ENCODE measurements at places on chromosomes 11 and 22.

GRCh38 chr11:72287293-72287692, 43.3 kb upstream of the PHOX2A start:
- DNase-seq = no peak

- no peak for DNase-seq
Measured at GRCh38 chr11:80958361-80958760, 1517.5 kb upstream of the TENM4 start.

GRCh38 chr11:118155776-118156530, 3.3 kb upstream of the SCN4B start:
- DNase-seq = no peak

- no peak for DNase-seq
Measured at GRCh38 chr11:108944471-108945178, 279.8 kb downstream of the DDX10 start.

DNA sequence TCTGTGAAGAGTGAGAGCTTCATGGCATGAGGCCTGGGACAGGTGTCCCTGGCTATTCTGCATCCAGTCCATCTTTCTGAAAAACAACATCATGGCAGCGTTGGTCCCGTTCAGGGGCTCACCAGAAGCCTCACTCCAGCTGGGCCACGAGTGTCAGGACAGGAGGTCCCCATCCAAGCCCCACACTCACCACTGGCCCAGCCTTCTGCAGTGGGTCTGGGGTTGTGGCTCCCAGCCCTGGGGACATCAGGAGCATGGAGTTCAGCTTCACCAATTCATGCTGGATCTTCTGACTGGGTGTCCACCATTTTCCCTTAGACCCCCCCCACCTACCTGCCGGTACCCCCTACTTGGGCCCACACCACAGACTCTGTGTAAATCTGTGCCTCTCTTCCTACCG, 400.3 kb downstream of the BRD1 start:
- DNase-seq = no peak

Measured in activated T-cell treated with anti-CD3 and anti-CD28 coated beads, Interleukin-2, amount 50 U/mL, for 24 hours (primary cell).